Endothelial cell of umbilical vein (primary cell): ENCODE measurements at places on chromosomes 4 and X. TPM values are rescaled to one million over a fixed set of nuclear protein-coding genes. Genes with fewer than 3 reads are reported as not detected.

The RTL9 gene
- not detected in 2 replicates for polyA plus RNA-seq

DNA sequence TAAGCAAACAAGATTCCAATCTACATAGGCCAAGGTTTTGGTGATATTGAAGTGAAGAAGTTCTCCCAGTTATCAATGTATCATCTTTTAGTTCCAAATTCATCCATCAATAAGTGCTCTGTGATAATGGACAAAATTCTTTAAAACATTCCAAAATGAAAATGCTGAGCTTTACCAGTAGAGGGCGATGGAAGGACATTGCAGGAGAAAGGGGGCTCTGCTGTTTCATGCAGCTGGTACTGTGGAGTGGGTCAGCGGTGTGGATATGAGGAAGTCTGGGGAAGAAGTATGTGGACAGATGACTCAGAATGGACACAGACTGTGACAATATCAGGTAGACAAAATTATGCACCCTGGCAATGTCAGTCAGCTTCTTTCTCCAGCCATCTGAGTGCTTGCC lies 46.6 kb upstream of the HS6ST2 start:
- DNase-seq = peak; percentile 3

The MAD2L1 gene
- 12.3 and 15.6 TPM in 2 replicates for polyA plus RNA-seq

The ACOT9 gene
- 37.5 and 38.4 TPM in 2 replicates for polyA plus RNA-seq

- DNase-seq = no peak
Measured at GRCh38 chr4:100466501-100466900, 51.3 kb downstream of the EMCN start.

DNA sequence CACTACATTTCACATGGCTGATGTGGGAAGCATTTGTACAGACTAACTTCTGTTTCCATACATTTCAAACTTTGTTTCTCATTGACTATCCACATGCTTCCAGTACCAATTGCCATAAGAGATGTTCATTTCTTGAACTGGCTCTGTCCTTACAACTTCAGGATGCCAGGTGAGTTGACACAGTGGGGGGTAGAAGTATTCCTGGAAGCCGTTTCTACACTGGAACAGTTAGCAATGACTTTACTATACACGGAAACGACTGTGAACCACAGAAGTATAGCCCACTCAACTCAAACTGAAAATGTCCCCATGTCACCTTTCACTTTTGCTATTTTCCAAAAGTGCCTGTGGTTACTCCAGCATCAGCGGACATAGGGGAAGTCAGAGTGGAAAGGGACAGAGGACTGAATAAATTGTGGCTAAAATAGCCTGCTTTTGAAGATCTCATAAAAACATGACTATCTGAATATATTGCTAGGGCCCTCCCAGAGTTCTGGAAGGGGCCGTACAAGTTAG lies 38.0 kb upstream of the DSPP start:
- DNase-seq = no peak

DNA sequence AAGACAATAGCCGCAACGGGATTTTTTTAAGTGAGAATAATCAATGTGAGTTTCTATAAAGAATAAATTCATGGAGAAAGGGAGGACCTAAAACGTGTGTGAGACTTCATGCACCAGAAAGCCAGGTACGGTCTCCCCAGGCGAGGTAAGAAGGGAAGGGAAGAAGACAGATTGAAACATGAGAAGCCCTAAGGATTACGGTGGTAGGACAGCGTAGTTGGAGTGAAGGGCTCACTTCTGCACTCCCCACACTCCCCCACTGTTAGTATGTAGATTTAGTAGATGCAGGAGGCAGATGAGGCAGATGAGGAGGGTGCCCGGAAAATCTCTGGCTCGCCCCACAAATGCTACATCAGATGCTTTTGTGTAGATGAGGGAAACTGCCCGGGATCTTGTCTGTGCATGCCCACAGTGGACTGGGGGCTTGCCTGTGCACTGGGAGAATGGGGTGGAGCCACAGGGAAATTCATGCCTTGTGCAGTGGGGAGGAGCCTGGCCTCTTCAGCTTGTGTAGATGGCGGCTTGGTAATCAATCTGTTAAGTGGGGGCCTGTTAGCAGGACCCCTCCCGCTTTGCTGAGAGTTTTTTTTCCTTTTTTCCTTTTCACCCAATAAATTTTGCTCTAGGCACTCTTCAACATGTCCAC lies 1544.5 kb upstream of the TENM3 start:
- no peak for DNase-seq

The PRPS2 gene
- polyA plus RNA-seq = 15.0 and 15.9 TPM in 2 replicates

- DNase-seq = no peak
Measured at GRCh38 chr4:154741131-154741665, 2.6 kb upstream of the LRAT start.

- no peak for DNase-seq
Measured at GRCh38 chr4:24993551-24994080, 37.1 kb downstream of the LGI2 start.

The TGIF2LX gene
- not detected in 2 replicates for polyA plus RNA-seq

DNA sequence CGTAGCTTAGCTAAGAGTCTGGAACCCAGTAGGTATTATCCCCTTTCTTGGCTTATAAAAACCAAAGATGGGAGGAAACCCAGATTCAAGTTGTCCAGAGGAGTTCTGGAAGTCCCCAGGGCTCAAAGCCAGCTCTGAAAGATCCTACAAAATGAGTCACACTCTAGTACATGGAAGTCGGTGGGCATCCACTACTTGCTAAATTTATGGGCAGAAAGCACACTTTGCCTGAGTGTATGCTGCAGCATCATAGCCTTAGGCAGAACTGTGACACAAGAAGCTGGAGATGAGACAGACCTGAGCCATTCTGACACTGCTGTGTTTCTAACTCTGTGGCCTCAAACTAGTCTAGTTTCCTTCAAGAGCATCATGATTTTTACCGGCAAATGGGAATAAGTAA lies 429.3 kb downstream of the AFF2 start:
- DNase-seq = no peak

The SPANXA1 gene
- not detected in 2 replicates for polyA plus RNA-seq

The LEF1 gene
- polyA plus RNA-seq = not detected in 2 replicates

DNA sequence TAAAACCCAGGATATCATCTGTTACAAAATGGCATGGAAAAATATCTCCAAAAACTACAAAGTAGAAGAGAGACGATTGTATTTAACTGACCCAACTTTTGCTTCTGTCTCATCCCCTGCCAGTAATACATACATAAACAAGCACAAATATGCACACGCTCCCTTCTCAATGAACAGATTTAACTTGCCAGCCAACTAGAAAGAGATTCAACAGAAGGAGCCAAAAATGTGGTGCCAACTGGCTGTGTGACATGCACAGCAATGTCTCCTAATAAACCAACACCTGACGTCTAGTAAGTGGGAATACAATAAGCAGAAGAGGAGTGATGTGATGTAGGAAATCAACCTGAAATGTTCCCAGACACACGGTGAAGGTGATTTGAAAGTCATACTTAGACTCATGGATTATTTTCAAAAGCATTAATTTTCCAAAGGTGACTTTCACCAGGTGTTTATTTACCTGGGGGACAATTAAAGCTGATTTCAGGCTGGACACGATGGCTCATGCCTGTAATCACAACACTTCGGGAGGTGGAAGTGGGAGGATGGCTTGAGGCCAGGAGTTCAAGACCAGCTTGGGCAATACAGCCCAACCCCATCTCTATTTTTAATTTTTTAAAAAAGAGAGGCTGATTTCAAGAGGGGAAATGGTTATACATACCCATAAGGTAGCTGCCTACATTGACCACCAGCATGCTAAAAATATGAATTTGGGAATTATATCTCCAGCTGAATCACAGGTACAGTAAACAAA lies 33.7 kb downstream of the SH3RF1 start:
- no peak for DNase-seq

The PDGFC gene
- 1.9 and 2.7 TPM in 2 replicates for polyA plus RNA-seq

DNA sequence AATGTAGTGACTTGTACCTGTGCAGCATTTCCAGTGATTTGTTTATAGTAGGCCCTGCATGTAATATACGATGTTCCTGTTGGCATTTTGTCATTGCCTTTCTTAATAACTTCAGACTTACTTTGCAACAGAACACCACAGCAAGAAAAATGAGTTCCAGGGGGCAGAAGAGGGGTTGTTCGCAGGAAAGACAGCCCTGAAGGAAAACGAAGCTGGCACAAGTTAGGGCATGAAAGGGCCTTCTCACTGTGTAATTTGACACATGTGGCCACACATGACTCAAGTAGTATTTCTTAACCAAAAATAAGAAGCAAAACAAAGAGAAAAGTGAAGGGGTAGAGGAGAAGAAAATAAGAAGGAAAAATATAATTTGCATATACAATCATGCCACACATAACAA lies 265.8 kb upstream of the SMIM31 start:
- no peak for DNase-seq

- no peak for DNase-seq
Measured at GRCh38 chr4:138629669-138630068, 385.9 kb upstream of the NOCT start.

The MAOA gene
- 8.7 and 12.6 TPM in 2 replicates for polyA plus RNA-seq

DNA sequence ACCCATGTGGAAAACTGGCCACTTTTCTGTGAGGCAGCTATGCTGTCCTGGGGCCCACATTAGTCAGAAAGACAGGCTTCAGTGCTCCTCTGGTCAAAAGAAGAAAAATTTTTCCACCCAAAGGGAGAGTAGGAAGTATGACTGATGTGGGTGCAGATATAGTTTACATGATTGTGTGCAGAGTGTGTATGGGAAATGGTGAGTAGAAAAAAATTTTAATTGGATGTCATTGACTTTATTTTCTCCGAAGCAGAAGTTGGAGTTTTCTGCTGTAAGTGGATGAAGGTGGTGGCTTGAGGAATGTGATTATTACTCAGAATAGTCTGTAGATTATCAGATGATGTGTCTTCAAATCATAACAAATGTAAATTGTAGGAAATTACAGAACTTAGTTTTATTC lies 241.5 kb upstream of the IGFBP7 start:
- DNase-seq = no peak

GRCh38 chrX:118538386-118538785 lies 42.8 kb downstream of the DOCK11 start:
- no peak for DNase-seq

The TCEAL8 gene
- polyA plus RNA-seq = 22.9 and 31.0 TPM in 2 replicates

GRCh38 chr4:97013309-97013708 lies 1130.0 kb downstream of the STPG2 start:
- DNase-seq = no peak

DNA sequence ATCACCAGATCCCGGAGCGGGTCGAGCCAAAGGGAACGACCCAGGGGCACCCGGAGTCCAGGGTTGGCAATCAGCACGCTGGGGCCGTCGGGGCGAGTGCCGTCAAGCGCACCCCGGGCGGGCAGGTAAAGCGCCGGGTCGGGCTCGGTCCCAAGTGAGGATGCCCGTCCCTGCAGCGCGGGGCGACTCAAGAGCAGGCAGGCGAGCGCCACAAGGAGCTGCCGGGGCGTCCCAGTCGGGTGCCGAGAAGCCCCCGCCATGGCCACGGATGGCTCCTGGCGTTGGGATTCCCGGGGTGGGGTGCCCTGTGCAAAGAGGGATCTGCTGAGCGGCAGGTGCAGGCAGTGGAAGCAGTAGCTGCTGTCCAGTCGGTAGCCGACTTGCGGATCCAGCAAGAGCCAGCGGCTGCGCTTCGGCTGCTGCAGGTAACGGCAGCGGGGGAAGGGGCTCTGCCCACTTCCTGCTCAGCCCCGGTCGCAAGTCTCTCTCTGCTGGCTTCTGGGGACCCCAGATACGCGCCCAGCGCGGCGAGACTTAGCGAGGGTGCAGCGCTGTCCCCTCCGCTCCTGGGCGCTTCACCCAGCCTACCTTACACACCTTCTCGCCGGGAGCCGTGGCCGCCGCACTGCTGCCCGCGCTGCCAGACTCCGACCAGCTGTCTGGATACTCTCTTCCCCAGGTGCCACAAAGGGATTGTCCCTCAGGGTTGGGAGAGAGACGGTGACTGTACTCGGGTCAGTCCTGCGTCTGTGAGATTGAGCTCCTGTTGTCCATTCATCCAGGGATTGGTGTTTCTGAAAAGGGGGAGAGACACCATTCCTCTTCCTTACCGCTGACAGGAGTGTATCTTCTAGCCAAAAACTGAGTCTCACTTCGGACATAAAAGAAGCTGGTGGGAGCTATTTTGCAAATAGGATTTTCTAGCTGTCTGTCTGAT lies at the start of gene FREM3:
Gene FREM3, minus strand, starts transcription at position 260 of the 937 bp plus-strand sequence. Its CDS starts 0 bp downstream, at position 260.
- no peak for DNase-seq

The IKBKG gene
- polyA plus RNA-seq = 47.8 and 52.1 TPM in 2 replicates

The MSANTD1 gene
- 0.14 and 0.18 TPM in 2 replicates for polyA plus RNA-seq

The STATH gene
- polyA plus RNA-seq = not detected in 2 replicates

- no peak for DNase-seq
Measured at GRCh38 chrX:101564651-101565050, 14.3 kb downstream of the ARMCX1 start.

DNA sequence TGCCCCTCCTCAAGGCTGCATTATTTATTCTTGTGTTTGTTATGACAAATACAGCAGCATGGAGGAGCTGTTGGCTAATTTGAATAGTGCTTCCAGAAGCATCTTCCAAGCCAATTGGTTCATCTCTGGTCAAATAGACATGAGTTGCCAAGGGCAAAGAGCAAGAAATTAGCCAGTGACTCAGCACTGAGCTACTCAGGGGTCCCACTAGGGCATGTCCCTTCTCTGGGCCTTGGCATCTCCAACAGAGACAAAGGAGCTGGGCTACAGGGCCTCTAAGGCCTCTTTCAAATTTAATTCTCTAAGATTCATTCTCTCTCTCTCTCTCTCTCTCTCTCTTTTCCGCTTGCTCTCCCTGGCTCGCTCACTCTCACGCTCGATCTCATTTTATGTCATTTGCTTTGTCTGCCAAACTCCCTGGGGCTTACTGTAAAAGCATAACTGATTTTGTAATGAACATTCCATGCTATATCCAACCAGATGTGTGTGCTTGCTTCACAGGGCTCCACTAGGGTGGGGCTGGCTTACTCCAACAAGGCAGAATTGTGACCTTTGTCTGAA lies 86.7 kb upstream of the MAGEA4 start:
- DNase-seq = peak; percentile 52

DNA sequence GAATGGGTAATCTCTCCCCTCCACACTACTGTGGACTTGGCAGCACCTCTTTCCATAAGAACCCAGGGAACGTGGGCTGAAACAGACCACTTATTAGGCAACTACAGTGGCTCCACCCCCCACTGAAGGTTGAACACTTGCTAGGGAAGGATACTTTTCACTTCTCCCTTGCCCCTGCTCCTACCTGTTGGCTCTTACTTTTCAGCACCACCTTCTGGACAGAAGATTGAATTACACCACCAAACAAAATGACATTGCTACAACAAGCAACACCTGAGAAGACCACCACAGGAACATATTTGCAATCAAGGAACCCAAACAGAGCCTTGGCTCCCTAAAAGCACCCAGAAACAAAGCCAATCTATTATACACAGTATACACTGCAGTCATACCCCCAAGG lies 132.1 kb upstream of the CXCL13 start:
- DNase-seq = peak; percentile 16

The MAGEC2 gene
- polyA plus RNA-seq = not detected in 2 replicates

DNA sequence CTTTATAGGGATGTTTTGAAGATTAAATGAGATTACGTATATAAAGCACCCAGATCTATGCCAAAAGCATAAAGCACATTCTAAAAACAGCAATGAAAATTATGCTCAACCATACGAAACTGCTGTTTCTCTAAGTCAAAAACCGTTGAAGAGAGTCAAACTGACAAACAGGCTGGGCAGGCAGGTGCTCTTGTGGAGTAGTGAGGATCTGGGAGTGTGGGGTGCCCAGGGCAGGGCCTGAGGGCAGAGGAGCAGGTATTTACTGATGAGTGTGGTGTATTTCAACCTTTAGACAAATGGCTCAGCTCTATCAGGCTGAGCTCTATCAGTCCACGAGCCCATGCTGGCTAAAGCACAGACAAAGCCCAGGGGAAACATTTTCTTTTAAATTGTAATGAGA lies 40.4 kb downstream of the RELL1 start:
- DNase-seq = no peak
